Lung (tissue), 17 donors: ENCODE measurements at places on chromosomes 6 and 20. TPM values are rescaled to one million over a fixed set of nuclear protein-coding genes. Genes with fewer than 3 reads are reported as not detected.

GRCh38 chr6:39169448-39170344, 54.7 kb upstream of the SAYSD1 start:
- H3K4me1 ChIP-seq: no peaks in the 10 kb centered on the region
- H3K4me3 ChIP-seq: no peak overlapping the region
- H3K27ac ChIP-seq: no peak overlapping the region
- H3K36me3 ChIP-seq: no peaks in the 10 kb centered on the region

- H3K27ac ChIP-seq: no peak overlapping the region
- peaks cover 31% of the 10 kb centered on the region for H3K4me1 ChIP-seq
- H3K36me3 ChIP-seq: peaks cover 4% of the 10 kb centered on the region
- no peak for DNase-seq
- H3K4me3 ChIP-seq: no peak overlapping the region
Measured at GRCh38 chr6:144310765-144311164, 25.6 kb downstream of the UTRN start.

GRCh38 chr6:125995972-125996580, 9.7 kb downstream of the TRMT11 start:
- H3K27ac ChIP-seq: no peak overlapping the region
- H3K4me1 ChIP-seq: peaks cover 6% of the 10 kb centered on the region
- no peaks in the 10 kb centered on the region for H3K27me3 ChIP-seq
- H3K4me3 ChIP-seq: no peak overlapping the region

DNA sequence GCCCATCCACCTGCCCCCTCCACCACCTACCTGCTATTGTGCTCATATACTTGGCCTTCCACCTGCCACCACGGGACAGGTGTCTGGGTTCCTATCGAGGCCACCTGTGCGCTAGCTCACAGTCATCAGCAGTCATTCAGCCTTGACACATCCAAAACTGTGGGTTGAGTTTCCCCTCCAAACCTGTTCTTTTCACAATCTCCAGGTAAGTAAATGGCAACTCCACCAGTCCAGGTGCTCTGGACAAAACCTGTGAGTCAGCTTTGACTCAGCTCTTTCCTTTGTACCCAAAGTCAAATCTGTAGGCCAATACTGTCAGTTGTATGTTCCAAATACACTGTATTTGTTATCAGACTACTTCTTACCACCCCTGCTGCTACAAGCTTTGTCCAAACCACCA, 52.6 kb downstream of the SPTLC3 start:
- H3K4me1 ChIP-seq: no peaks in the 10 kb centered on the region
- no peak overlapping the region for H3K4me3 ChIP-seq
- no peaks in the 10 kb centered on the region for H3K36me3 ChIP-seq
- no peak overlapping the region for H3K27ac ChIP-seq
- no peaks in the 10 kb centered on the region for H3K27me3 ChIP-seq

The KIAA0408 gene
- total RNA-seq: 73.0 TPM

The STMND1 gene
- total RNA-seq: 11.0 TPM

The GLP1R gene
- 0.18 TPM for total RNA-seq

- H3K4me3 ChIP-seq: no peak overlapping the region
- no peaks in the 10 kb centered on the region for H3K36me3 ChIP-seq
- no peaks in the 10 kb centered on the region for H3K27me3 ChIP-seq
Measured at GRCh38 chr6:4607793-4608192, 168.4 kb upstream of the CDYL start.

The SEMG1 gene
- total RNA-seq: not detected

DNA sequence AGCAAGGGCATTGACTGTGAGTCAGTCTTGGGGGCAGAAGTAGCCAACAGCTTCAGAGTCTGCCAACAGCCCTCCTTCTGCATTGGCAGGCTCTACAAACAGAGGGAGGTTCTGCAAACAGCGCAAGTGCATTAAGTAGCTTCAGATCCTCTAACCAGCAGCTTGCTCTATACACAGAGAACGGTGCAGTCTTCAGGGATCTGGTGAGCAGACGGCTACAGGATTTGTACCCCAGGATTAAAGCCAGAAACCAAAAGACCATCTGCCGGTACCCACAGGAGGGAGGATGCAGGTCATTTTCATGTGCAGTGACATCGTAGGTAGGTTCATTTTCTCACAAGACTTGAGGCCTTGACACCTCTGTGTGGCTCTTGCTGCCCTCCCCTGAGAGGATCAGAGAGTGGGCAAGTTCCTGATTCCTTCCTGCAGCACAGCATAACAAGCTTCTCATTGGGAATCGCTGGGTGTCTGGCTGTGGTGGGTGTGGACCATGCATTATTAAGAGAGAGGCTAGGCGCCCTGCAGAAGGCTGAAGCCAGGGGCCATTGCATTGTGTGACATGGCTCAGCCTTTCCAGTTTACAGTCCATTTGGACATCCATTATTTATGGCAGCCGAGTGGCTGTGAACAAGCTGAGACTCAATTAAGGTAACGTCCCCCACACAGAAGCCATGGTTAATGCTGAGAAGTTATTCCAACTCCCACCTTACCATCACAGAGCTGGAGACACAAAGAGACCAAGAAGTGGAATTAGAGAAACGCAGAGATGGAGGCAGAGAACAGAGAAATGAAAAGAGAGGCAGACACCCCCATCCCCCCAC, 250.0 kb downstream of the LRFN2 start:
- H3K27me3 ChIP-seq: no peaks in the 10 kb centered on the region
- H3K4me1 ChIP-seq: no peaks in the 10 kb centered on the region

GRCh38 chr6:109295109-109295773, 87.0 kb downstream of the CD164 start:
- H3K27ac ChIP-seq: no peak overlapping the region
- no peaks in the 10 kb centered on the region for H3K36me3 ChIP-seq
- H3K4me3 ChIP-seq: no peak overlapping the region

DNA sequence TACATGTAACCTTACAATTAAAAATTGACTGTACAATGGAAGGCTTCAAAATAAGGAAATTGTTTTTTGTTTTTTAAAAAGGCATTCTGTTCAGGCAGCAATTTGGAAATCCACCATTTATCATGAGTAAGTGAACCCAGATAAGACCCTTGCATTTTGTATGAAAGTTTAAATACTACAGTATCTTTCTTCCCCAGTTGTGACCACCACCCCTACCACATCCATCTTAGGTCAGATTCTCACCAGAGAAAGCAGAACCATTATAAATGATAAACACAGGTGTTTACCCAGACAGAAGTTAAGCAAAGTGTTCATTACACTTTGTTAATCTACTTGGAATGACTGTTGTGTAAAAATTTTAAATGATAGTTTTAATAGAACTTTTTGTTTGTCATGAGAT, 20.2 kb downstream of the SENP6 start:
- peaks cover 4% of the 10 kb centered on the region for H3K4me1 ChIP-seq
- no peak overlapping the region for H3K27ac ChIP-seq
- H3K27me3 ChIP-seq: no peaks in the 10 kb centered on the region
- no peak for DNase-seq
- no peak overlapping the region for H3K4me3 ChIP-seq

- peak overlapping the region; percentile 49 for H3K27ac ChIP-seq
- H3K4me3 ChIP-seq: peak overlapping the region; percentile 64
- H3K4me1 ChIP-seq: peaks cover 9% of the 10 kb centered on the region
- DNase-seq: peak; percentile 39
- H3K27me3 ChIP-seq: no peaks in the 10 kb centered on the region
Measured at GRCh38 chr6:33427585-33428223, 7.8 kb downstream of the SYNGAP1 start.

DNA sequence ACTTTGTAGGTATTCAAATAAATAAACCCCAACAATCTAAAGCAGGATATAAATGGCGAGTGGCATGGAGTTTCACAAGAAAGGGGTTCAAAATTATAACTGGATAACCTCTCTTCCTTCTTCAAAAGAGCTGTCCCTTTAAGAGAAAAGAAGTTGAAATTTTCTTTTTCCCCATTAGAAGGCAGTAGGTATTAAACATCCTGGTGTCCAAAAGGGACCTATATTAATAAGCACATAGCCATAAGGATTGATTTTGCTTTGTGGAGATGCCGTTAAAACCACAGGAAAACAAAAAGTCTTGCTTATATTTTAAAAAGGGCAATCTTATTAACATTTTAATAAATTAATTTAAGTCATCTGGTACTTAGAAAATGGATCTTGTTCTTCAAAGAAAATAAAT, 76.5 kb downstream of the LYRM4 start:
- H3K4me1 ChIP-seq: no peaks in the 10 kb centered on the region
- H3K4me3 ChIP-seq: no peak overlapping the region
- H3K36me3 ChIP-seq: no peaks in the 10 kb centered on the region
- no peak for DNase-seq

DNA sequence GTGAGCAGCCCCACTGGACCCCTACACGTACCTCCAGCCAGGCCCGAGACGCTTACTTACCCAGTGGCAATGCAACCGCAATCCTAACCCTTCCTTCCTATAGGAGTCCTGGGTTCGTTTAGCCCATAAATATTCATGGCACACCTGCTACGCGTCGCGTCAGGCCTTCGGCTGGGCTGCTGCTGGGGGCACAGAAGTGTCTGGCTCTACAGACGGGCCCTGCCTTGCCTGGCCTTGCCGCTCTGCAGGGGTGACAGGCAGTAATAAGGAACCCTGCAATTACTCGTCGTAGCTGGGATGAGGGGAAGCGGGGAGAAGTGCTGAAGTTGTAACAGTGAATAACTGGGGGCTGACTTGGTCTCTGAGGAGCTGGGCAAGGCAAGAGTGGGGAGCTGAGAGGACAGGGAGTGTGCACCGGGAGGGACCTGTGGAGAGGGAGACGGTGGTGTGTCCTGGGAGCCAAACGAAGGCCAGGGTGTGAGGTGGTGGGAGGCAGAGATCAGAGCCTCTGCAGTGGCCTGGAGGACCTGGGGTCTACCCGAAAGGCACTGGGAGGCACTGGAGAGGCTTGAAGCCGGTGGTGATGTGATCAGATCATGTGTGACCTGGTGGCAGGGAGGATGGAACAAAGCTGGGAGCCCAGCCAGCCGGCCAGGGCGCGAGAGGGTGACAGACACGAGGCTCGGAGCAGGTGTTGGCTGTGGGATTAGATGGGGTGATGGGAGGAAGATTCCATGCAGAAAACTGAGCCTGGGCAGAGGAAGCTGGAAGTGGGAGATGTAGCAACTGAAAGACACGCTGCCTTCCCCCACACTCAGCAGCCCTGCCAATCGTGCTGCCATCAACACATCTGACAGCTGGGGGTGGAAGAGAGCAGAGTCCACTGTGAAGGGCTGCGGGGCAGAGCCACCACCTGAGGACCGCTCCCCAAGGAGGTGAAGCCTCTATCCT, 36.4 kb downstream of the PSMG4 start:
- peaks cover 1% of the 10 kb centered on the region for H3K36me3 ChIP-seq
- H3K27me3 ChIP-seq: no peaks in the 10 kb centered on the region
- no peaks in the 10 kb centered on the region for H3K4me1 ChIP-seq
- DNase-seq: no peak
- no peak overlapping the region for H3K27ac ChIP-seq
- H3K4me3 ChIP-seq: no peak overlapping the region

GRCh38 chr6:108768166-108768555, 80.1 kb upstream of the ARMC2 start:
- H3K27ac ChIP-seq: no peak overlapping the region
- no peak overlapping the region for H3K4me3 ChIP-seq
- H3K27me3 ChIP-seq: no peaks in the 10 kb centered on the region

DNA sequence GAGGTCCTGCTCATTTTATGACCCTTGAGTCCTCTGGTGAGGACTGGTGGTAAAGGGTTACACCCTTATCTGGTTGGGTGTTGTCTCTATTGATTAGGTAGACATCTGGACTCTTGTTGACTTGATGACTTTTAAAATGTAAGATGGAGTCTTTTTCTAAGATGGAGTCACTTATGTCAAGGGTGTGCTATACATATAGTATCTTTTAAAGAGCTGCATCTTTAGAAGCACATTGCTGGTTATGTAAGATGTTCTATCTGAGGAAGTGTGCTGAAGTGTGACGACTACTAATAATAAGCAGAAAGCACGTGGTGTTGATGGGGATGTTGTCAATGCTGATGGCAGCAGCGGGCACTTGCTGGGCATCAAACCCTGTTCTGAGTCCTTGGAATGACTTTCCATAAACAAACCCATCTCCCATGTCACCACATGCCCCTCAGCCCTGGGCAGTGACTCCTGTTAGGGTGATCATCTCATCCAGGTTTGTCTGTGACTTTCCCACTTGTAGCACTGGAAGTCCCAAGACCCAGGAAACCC, 229.6 kb downstream of the EYA2 start:
- no peaks in the 10 kb centered on the region for H3K36me3 ChIP-seq
- DNase-seq: no peak
- peaks cover 2% of the 10 kb centered on the region for H3K4me1 ChIP-seq
- H3K27ac ChIP-seq: peak overlapping the region; percentile 47
- no peaks in the 10 kb centered on the region for H3K27me3 ChIP-seq

The PPP1R3G gene
- 1.5 TPM for total RNA-seq

DNA sequence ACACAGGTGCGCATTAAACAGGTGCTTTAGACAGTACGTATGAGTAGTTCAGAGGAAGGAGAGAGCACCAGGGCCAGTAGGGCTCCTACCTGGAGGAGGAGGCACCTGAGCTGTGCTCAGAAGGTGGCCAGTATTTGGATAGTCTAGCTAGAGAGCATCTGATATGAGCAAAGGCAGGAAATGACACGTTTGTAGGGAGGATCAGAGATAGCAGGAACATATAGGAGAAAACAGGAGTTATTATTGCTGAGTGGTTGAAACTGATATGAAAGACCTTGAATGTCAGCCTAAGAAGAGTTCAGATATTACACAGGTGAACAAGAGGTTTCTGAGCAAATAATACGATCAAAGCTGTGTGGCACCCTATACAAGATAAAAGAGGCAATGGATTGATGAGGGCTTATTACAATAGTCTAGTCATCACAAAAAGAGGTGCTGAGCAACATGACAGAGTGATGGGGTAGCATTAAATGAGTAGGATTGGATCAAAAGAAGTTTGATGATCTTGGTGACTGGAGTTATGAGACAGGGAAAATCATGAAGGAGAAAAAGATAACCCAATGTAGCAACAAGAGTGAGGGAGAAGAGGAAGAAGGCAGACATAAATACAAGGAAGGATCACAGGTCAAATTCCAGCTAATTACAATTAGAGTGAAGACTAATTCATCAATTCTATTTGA, 69.8 kb upstream of the HIVEP1 start:
- no peak for DNase-seq
- H3K4me3 ChIP-seq: no peak overlapping the region
- H3K27ac ChIP-seq: no peak overlapping the region
- H3K27me3 ChIP-seq: no peaks in the 10 kb centered on the region
- no peaks in the 10 kb centered on the region for H3K36me3 ChIP-seq
- no peaks in the 10 kb centered on the region for H3K4me1 ChIP-seq

The TMEM74B gene
- 10.9 TPM for total RNA-seq
